ENCODE measurements at places on chromosomes 4 and X.

DNA sequence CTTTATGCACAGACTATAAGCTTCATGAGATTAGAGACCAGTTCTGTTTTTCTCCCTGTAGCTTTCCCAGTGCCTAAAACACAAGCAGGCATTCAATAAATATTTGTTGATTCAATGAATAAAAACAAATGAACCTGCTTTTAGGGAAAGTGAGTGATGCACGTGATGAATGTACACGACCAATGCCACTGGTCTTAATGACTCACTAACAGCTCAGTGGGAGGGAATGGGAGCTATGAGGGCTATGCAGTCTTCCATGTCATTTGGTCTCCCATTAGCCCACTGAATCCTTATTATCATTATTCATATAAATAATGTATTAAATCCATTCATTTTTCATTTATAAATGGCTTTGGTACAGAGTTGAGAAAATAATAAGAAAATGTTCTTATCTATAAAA lies 247.4 kb downstream of the FBXO8 start:
- peak; percentile 8 for DNase-seq

DNA sequence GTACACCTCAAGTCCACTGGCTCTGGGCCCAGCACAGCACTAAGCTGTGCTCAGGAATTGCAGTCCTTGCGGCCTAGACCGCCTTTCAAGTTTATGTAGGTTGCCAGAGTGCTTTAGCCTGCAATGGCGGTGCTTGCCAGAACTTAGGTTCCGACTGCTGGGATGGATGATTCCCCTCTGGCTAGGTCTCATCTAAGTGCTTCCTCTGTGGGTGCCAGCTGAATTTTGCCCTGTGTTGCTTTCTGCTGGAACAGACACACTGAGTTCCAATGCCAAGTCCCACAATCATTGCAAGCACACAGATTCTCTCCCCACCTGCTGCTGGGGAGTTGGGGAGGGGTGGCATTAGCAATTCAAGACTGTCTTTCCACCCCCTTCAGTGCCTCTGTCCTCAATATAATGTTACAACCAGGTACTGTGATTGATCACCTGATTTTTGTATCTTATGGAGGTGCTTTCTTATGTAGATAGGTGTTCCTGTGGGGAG lies 129.5 kb downstream of the GRID2 start:
- no peak for DNase-seq

GRCh38 chrX:122363112-122363795 lies 820.8 kb upstream of the GRIA3 start:
- no peak for DNase-seq

- no peak for DNase-seq
Measured at GRCh38 chr4:112557676-112558411, 41.9 kb upstream of the NEUROG2 start.

GRCh38 chrX:71815121-71815905 lies 52.2 kb downstream of the CXorf49B start:
- DNase-seq, result no peak

- DNase-seq, result peak; percentile 83
Measured at GRCh38 chr4:76782837-76783236, 115.1 kb downstream of the SOWAHB start.

- DNase-seq, result peak; percentile 60
Measured at GRCh38 chrX:34848281-34848680, 94.3 kb upstream of the FAM47B start.

- no peak for DNase-seq
Measured at GRCh38 chr4:168831585-168831918, 178.5 kb downstream of the CBR4 start.

DNA sequence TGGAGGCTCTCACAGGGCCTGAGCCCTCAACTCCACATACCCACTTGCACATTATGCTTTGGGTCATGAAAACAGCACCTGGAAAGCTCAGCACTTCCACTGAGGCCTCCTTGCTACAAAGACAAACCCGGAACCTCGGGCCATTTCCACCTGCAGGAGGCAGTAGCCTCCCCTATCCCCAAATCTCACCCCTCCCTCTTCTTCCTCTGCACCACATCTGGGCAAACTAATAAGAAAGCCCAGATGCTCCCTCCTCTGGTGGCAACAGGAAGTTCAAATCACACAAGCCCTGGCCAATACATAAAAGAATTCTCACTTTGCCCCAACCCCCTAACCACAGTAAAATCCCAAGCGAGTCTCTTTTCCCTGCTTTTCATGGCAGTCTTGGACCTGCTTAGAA lies 136.4 kb downstream of the MAPK10 start:
- peak; percentile 40 for DNase-seq

GRCh38 chr4:173415885-173416653 lies 17.2 kb upstream of the SCRG1 start:
- DNase-seq, result no peak

DNA sequence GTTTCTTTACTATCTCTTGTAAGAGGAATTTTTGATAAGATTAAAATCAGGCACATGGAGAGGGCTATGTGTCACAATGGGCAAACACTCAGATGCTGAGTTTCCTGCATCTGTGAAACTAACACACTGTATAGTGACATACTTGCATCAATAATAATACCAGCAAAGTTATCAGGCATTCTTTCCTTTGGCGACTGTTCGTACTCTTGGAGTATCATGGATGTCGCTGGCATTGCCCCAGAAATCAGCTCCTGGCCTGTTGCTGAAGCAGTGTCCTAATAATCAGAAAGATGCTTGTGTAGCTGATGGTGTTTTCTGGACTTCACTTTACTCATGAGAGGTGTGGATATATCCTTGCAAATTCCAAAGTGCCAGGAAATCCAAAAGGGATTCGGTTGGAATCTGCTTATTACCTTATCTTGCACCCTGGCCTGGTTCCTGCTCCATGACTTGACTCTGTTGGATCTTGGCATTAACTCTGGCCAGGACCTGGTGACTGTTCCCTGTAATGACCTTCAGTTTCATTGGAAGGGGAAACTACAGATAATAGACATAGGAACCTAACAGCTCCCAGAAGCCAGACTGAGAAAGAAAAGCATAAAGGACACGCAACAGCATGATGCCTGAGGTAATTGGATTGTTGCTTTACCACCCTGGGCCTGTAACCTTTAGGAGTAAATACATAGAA lies 762.5 kb upstream of the GRIA3 start:
- no peak for DNase-seq

DNA sequence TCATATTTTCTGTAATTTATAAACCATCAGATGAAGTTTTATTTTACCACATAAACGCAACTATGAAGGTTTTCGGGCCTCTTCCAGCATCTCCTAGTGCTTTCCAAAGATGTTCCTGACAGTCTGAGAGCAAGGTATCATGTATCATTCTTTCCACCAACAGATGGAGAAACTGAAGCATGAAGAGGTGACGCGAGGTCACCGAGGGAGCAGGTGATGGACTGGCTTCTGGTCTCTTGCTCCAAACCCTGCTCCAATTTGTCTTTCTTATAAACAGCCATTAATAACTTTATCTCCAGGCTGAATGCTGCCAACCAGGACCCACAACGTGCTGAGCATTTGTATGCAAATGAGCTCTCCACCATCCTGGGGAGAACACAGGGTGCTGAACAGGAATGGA lies 86.3 kb upstream of the MAML3 start:
- no peak for DNase-seq

GRCh38 chrX:109841257-109841656 lies 108.2 kb upstream of the ACSL4 start:
- DNase-seq, result no peak

DNA sequence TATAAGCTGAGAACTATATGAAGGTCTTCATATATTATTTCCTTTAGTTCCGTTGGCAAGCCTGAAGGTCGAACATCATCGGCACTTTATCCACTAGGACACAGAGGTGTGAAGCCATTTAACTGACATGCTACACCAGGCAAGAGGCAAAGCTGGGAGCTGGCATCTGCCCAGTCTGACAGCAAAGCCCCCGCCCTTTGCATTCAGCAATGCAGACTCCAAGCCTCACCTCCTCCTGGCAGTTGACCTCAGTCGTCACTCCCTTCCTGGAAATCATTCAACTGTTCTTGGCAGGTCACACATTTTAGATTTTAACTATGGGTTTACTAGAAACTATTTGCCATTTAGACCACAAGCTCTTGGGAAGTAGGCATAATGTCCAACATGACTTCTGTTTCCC lies 135.8 kb upstream of the FRG1 start:
- no peak for DNase-seq

GRCh38 chrX:150258463-150259430 lies 104.4 kb upstream of the MAMLD1 start:
- DNase-seq, result peak; percentile 49

GRCh38 chrX:140526171-140526570 lies 21.3 kb upstream of the SOX3 start:
- peak; percentile 68 for DNase-seq

DNA sequence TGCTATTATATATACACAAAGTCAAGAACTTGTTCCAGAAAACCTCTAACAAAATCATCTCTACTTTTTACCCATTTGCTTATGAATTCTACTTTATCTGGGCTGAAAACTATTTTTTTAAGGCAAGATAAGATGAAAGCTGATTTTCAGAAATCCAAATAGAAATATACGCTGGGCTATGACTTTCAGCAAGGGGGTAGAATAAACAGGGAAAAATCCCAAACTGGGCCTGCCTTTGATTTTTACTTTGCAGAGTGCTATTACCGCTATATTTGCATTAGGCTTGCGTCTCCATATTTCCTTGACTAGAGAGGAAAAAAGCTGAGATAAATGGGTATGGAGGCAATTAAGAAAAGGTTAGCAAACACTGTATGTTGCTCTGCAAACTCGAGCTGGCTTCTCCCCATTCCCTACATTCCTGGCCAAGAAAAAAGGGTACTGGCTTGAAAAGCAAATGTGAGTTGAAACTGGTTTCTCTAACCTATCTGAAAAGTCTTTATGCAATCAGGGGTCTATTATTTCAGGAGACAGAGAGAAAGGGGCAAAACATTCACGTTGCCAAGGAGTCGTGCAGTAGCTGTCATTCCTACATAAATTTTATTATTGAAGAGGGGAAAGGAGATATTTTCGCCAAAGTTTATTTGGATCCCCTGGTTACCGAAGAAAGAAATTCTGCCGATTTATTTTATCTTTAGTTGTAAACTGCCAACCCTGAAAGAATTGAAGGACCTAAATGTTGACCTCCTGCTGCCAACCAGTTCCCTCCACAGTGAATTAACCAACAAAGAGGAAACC lies 2.2 kb downstream of the TMEM47 start:
- peak; percentile 6 for DNase-seq

GRCh38 chr4:42489095-42489494 lies 91.8 kb downstream of the SHISA3 start:
- DNase-seq, result no peak

GRCh38 chr4:36556984-36557383 lies 275.6 kb downstream of the DTHD1 start:
- no peak for DNase-seq

DNA sequence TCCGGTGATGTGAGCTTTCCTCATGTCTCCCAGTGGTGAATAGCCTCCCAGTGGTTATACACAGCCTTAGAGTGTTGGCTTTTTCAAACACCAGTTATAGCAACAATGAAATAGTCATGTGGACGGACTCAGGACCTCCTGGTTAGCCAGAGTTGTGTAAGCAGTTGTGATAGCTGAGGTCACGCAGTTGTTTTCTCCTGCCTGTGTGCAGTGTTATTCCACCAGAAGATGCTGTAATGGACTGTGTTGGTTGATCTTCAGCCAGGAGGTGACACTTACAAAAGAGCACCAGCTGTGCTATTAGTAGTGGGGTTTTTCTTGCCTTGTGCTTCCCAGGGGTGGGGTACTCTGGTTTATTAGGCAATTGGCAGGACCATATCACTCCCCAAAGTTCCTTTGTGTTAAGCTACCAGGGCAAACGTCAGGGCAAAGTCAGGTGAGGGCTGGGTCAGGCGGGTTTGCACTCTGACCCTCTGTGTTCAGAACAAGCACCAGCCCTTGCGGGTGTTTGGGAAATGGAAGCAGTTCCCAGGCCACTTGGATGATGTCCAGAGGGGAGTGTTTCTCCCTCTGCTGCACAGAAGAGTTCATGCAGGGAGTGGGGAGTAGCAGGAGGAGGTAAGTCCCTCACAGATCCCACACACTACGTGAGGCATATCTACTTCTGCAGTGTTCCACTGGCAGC lies 252.6 kb downstream of the TMEM47 start:
- DNase-seq, result no peak

- peak; percentile 4 for DNase-seq
Measured at GRCh38 chr4:125184116-125184515, 130.6 kb upstream of the FAT4 start.

DNA sequence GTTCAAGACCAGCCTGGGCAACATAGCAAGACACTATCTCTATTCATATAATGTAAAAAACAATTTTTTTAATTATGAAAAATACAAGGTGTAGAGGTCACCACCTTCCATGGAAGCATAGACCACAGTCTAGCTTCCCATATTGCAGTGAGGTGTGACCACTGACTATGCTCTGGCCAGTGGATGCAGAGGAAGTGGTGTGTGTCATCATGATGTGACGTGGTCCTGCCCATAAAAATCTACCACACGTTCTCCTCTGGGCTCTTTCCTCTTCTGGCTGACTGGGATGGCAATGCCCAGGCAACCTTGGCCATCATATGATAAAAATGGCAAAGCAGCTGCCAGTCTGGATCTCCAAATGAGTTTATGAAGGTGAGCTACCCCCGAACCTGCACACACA lies 65.7 kb downstream of the RBM47 start:
- DNase-seq, result peak; percentile 74

DNA sequence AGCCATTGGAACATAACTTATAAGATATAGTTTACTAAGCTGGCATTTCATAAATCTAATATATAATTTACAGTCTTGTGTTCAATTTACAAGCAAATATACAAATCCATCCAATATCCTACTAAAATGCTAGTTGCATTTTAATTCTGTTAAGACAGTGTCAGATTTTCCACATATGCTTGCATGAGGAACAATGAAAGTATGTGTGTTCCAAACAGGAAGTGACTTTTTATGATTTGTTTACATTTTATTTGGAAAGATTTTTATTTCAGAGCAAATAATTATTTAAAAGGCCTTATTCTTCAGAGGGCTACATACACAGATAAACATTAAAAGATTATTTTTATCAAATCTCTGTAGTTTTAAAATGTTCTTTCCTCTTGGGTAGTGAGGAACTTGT lies 130.1 kb downstream of the KLHL34 start:
- peak; percentile 0 for DNase-seq

DNA sequence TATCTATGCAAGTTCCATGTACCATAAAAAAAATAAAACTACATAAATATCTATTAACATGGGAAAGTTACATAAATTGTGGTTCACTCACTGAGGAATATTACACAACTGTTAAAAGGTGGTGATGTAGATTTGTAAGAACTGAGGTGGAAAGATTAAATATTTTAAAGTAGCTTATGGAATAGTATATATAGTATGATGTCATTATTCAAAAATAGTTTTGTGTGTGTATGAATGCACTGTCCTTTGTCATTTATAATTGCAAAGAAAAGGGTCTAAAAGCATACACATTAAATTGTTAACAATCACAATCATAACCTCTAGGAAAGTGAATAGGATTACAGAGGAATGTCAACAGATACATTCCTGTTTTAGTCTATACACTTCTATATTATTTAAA lies 355.9 kb downstream of the OPHN1 start:
- no peak for DNase-seq

DNA sequence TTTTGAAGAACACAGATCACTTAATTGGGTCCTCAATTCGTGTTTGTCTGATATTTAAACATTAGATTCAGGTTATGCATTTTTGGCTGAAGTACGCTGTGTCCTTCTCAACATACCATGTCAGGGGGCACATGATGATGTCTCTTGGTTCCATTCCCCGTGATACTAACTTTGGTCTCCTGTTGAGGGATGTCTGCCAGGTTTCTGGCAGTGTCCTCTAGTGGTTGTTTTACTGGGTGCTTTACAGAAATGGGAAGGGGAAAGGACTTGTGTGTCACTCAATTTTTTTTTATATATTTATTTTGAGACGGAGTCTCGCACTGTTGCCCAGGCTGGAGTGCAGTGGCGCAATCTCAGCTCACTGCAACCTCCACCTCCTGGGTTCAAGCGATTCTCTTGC lies 58.2 kb downstream of the WWC2 start:
- no peak for DNase-seq
